HL-60 (cell line): ENCODE measurements at places on chromosomes 6 and 20.
A peak's percentile ranks its signal among the peaks of the same experiment; 100 is the strongest.

DNA sequence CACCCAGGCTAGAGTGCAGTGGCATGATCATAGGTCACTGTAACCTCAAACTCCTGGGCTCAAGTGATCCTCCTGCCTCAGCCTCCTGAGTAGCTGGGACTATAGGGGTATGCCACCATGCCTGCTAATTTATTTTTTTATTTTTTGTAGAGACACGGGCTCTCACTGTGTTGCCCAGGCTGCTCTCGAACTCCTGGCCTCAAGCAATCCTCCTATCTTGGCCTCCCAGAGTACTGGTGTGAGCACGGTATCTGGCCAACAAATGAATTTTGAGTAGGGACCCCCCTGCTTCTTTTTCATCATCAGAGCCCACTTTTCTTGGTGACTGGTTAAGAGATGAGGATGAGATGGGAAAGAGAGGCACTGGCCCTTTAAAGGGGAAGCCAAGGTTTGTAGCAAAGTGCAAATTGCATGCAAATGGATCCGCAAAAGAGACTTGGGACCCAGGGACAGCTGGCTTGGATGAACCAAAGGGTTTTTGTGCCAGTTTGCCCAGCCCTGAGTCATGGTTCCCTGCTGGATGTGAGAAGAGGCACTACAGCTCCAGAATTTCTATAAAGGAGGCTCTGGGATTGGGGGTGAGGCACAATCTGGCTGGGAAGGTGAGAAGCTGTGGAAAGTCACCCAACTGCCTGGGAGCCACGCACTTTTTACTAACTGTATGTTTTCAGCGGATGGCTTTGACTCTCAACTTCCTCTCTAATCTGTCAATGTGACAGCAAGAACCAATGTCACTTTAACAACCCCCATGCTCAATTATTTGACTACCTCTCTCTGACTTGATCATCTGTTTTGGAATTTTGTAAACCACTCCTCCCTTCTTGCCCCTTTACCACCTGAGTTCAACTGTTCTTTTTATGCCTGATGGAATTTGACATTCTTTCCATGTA lies 58.7 kb upstream of the RNF24 start:
- DNase-seq: no peak

GRCh38 chr20:32536851-32537656 lies 48.1 kb downstream of the NOL4L start:
- DNase-seq: no peak

GRCh38 chr20:47102629-47103028 lies 208.0 kb downstream of the EYA2 start:
- no peak for DNase-seq

- DNase-seq: no peak
These were observed 182.3 kb upstream of the CDYL start for GRCh38 chr6:4593951-4594350.

- DNase-seq: no peak
These were observed 28.9 kb downstream of the KIAA1755 start for GRCh38 chr20:38231531-38232121.

- no peak for DNase-seq
These were observed 145.5 kb upstream of the RNF24 start for GRCh38 chr20:4160761-4161305.

- DNase-seq: no peak
These were observed 38.1 kb upstream of the OPN5 start for GRCh38 chr6:47743744-47744143.

- no peak for DNase-seq
These were observed 151.1 kb downstream of the KHDC1L start for GRCh38 chr6:73074175-73074574.

DNA sequence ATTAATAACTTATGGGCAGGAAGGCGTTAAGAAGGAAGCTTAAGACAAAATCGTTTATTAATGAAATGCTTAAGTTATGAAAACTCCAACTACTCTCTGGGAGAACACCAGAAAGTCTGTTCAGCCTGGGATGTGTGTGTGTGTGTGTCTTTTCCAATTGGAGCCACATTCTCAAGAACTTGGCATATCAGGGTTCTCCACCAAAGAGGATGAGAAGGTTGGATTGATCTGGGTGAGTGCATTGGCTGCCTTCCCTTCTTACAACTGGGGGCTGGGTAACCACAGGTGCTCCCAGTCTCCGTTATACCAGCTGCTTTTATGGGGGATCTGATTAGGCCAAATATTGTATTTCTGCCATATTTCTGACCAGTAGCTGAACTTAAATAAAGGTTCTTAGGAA lies 102.1 kb downstream of the MAN1A1 start:
- DNase-seq: no peak

GRCh38 chr20:38057351-38057972 lies 23.9 kb downstream of the RPRD1B start:
- peak; percentile 51 for DNase-seq

DNA sequence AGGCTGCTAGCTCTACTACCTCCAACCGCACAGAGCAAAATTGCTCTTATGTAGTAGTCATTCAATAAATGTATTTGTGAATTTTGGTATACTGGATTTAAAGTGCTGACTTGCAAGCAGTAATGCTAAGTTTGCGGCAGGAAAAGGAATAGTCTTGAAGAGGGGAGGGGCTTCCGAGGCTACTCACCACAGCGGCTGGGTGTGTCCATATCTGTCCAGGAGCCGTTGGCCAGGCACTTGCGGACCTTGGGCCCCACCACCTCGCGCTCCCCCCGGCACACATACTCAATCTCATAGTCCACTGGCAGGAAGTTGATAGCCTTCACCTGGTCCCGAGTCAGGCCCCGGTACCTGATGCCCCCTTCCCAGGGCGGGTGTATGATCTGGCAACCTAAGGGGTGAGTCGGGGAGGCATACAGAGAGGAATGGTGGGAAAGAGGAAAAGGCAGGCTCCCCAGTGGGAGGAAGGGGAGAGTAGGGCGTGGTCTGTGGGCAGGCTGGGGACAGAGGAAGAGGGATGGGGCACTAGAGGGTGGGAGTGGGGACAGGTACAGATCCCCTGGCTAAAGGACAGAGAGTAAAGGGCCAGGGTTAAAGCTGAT lies 1.7 kb downstream of the GABBR1 start:
- DNase-seq: no peak

DNA sequence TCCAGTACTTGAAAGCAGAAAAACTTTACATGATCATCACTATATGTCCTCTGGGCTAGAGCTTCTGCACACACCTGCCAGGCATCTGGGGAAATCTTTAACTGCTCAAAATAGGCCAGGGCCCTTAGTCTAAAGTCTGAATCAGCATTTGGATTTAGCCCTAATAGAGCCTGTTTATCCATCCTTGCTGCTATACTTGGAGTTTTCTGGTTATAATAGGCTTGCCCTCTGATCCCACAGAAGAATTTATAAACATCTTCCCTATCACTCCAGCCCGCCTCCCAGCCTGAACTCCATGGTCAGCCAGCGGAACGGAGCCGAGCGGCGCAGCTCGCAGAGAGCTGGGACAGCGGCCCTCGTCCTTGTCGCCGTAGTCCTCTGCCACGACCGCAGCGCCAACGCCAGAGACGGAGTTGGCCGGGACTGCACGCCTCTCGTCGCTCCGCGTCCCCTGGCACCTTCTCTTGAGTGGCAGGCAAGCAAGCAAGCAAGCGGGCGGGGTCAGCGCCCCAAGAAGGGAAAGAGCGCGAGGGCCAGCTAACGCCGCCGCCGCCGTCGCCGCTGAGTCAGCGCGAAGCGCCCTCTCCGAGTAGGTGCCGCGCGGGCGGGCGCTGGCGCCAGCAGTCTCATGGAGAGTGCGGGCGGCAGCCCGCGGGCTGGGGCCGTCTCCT lies 25.4 kb upstream of the ASIP start:
- DNase-seq: peak; percentile 70

GRCh38 chr6:168165373-168165772 lies 86.4 kb upstream of the FRMD1 start:
- DNase-seq: no peak

DNA sequence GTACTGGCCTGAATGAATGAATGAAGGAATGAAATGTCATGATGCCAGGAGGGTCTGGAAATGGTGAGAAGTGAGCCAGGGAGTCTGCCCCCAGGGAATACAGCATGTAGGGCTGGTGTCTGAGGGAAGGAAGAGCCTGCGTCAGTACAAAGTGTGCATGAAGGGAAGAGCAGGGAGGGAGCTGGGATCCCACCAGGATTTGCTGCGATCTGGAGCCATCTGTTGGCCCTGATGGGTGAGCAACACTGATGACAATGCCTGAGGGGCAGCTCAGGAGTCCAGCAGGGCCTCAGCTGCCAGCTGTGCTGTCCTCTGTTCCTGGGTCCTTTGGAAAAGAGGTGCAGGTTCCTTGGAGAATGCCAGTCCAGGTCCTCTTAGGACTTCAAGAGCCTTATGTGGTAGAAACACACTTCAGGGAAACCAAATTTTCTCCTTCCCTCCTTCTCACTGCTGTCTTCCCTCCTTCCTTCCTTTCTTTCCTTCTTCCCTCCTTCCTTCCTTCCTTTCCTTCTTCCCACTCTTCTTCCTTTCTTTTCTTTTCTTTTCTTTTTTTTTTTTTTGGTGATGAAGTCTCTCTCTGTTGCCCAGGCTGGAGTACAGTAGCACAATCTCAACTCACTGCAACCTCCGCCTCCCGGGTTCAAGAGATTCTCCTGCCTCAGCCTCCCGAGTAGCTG lies 11.5 kb downstream of the BPI start:
- no peak for DNase-seq

DNA sequence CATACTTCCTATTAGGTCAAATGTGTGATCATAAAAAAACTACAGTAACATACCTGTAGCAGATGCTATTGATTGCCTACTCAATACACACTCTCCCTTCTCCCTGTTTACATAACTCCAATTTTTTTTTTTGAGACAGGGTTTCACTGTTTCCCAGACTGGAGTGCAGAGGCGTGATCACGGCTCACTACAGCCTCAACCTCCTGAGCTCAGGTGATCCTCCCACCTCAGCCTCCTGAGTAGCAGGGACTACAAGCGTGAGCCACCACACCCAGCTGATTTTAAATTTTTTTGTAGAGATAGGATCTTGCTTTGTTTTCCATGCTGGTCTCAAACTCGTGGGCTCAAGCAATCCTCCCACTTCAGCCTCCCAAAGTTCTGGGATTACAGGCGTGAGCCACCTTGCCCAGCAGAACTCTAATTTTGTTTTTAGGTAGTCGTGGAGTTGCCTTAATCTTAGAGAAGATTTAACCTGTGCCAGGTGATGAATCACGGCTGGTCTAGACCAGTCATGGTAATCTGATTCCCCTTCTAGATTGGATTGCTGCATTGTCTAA lies 14.0 kb upstream of the KIF3B start:
- DNase-seq: no peak

DNA sequence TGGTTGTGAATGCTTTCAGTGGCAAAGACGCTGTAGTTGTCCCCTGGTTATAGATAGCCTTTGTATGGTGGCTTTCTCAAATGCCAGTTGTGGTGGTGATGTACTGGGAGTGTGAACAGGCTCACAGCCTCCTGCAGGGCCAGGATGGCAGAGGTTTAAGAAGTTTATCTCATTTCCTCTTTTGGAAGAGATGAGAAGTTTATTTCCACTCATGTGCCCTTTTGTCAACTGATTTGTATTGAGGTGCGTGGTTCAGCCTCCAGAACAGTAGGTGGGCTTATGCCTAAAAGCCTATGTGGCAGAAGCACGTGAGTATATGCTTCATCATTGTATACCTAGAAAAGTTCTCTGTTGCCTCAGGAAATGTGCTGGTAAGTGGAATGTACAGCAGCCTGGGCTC lies 13.7 kb upstream of the ZFP57 start:
- no peak for DNase-seq

DNA sequence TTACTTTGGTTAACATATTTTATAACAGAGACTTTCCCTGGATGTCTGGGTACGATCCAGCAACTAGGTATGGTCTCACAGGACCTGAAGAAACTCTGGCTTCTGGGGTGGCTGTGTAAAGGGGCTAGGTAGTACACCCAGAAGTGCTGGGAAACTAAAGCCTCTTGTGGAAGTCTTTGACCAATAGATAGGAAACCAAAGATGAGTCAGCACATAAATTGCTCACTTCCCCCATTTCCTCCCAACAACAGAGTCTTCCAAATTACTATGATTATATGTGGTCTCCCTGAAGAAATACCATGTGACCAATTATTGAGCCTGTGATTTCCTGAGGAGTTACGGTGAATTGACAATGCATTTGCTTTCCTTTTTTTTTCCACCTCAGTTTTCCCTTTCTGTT lies 26.8 kb upstream of the TBX18 start:
- DNase-seq: no peak

DNA sequence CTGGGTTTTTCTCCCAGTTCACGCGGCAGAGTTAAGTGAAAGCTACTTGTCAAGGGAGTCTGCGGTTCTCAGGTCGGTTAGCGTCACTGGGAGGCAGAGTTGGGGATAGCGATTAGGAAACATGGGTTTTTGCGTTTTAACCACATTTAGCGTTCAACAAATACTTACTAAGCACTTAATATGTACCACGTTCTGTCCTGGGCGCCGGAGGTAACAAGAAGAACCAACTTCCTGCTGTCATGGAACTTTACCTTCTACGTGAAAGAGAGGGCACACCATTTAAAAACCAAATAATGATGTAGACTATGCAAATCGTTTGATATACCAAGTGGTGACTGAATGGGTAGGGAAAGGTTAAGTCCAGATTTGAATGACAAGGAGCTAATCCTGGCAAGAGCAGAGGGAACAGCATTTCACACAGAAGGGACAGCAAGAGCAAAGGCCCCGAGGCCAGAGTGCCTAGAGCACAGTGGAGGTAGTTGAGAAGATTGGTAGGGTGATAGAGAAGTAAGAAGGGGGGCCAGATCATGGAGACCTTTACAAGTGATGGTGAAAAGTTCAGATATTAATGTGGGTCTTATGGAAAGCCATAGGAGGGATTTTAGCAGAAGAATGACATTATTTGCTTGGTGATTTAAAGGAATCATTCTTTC lies 744 bp downstream of the RIOK1 start:
- no peak for DNase-seq

GRCh38 chr6:41531591-41532582 lies 14.3 kb upstream of the FOXP4 start:
- no peak for DNase-seq

DNA sequence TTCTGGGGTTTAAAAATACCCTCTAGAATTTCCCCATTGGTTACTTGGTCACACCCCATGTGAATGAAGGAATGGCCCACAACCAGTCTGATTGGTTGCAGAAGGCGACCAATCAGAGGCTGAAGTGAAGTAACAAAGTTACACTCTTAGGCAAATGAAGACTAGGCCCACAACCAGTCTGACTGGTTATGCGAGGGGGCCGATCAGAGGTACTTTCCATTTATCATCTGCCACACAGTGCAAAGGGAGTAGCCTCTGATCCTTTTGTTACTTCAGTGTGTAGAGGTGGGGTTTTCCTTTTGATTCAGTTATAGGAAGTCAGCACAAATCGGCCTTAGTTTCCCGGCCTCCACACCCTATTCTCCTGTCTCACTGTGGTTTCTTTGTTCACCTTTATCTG lies 61.2 kb upstream of the SGK1 start:
- DNase-seq: no peak

GRCh38 chr6:13924949-13925881 lies at the start of gene RNF182:
TSS of gene RNF182 (plus strand) at chr6:13924952. CDS start at chr6:13977120, 52,168 bp downstream.
- DNase-seq: no peak

- DNase-seq: no peak
These were observed 544 bp upstream of the TP53INP2 start for GRCh38 chr20:34703424-34704176.

GRCh38 chr6:159085396-159085895 lies 40.7 kb upstream of the TAGAP start:
- no peak for DNase-seq
